ENCODE measurements at places on chromosomes 13 and 19. TPM values are rescaled to one million over a fixed set of nuclear protein-coding genes. Genes with fewer than 3 reads are reported as not detected.

Gene NBEA
- 0.39 TPM for total RNA-seq

DNA sequence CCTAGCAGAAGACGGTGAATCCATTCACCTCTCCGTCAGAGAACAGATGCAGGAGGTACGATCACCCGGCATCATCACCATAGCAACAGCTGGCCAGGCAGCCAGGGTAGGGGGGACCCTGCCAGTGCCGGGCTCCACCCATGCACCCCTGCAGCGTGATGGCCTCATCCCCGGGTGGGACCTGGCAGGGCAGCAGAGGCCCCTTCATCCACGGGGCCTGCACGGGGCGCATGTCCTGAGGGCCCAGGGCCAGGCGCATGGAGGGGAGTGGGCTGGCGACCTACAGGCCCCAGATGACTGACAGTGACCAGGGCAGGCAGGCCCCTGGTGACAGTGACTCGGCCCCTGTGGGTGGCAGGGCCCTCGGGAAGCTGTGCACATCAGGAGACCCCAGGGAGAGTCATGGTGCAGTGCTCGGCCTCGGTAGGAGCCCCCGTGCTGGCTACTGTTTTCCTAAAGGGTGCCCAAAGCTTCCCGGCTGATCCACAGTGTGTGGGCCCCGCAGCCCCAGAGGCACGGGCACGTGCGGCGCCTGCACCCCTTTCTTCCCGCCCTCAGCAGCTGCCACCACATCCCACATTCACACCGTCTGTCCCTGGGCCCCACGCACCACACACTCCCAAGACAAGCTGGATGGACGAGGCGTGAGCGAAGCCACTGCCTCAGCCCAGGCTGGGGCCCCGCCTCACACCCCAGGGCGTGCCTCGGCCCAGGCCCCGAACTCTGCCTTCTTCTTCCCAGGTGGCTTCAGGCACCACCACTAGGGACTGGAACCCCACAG lies 4.8 kb downstream of the RNF126 start:
- no peak overlapping the region for H3K4me3 ChIP-seq
- no peak overlapping the region for H3K27ac ChIP-seq
- peaks cover 33% of the 10 kb centered on the region for H3K36me3 ChIP-seq
- DNase-seq: no peak
- peaks cover 51% of the 10 kb centered on the region for H3K4me1 ChIP-seq
- no peaks in the 10 kb centered on the region for H3K27me3 ChIP-seq

DNA sequence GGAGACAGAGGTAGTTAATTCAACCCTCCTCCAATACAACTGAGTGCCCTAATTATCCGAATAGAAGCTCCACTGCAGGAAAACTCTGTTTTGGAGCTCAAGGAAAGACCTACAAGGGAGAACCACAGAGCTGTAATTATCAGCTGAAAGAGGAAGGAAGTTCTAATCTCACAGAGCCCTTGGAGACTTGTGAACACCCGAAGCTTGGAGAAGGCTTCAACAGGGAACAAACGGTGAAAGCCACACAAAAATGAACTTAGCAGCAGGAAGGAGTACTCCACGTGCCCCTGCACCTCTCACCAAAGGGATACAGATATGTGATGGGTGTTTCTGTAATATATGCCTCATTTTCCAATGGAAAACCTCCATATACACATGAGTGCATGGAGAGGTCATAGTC lies 61.1 kb downstream of the IRS2 start:
- no peak for DNase-seq
- H3K4me3 ChIP-seq: no peak overlapping the region
- H3K36me3 ChIP-seq: no peaks in the 10 kb centered on the region
- no peak overlapping the region for H3K27ac ChIP-seq
- no peaks in the 10 kb centered on the region for H3K4me1 ChIP-seq

DNA sequence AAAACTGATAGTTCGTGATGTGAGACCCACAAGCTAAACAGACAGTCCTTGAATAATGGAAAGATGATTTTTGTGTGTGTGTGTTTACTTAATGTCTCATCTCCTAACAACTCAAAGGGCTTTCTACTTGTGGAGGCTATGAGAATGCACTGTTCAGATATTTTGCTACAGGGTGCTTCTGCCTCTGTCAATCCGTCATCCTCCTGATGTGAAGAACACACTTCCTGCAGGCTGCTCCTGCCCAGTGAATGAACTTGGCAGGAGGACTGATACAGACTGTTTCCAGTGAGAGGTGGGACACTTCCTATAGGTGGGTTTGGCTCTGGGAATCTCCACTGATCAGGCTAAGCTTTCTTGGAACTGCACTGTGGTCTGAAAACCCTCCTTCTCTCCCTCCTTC lies 168.4 kb upstream of the STARD13 start:
- no peaks in the 10 kb centered on the region for H3K27me3 ChIP-seq
- DNase-seq: no peak
- no peak overlapping the region for H3K4me3 ChIP-seq
- no peaks in the 10 kb centered on the region for H3K4me1 ChIP-seq
- H3K27ac ChIP-seq: no peak overlapping the region

DNA sequence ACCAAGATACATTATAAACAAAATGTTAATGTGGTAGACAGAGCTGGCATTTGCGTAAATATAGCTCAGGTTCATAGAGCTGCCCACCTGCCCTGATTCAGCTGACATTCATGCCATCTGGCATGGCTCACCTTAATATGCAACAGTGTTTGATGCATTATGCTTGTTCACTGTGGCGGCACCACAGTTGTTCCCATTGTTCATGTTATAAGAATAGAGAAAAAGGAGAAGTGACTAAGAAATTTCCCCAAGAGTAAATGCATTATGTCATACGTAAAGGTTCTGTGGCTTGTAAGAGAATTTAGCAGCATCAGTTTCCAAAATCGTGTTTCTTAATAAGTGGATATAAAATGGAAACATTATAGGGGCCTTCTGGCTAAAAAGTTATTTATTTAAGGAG lies 4.5 kb downstream of the CCNA1 start:
- peaks cover 24% of the 10 kb centered on the region for H3K27me3 ChIP-seq
- no peak overlapping the region for H3K4me3 ChIP-seq
- H3K4me1 ChIP-seq: peaks cover 16% of the 10 kb centered on the region
- DNase-seq: no peak

DNA sequence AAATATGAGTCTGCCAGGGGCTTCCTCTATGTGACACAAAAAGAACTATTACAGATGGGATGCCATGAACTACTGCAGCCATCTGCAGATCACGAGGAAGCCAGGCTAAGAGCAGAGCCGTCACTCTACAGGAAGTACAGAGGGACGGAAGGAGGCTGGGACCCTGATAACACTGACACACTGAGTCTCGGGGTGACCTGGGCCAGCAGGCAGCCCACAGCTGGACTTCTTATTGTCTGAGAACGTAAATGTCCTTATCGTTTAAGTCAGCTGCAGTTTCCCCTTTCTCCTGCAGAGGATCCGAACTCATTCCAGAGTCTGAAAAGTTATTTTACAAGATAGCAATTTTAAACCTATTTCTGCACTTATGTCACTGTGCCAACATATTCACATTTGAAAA lies 20.7 kb downstream of the PARP4 start:
- no peak for DNase-seq
- H3K27ac ChIP-seq: no peak overlapping the region
- H3K27me3 ChIP-seq: no peaks in the 10 kb centered on the region
- H3K4me1 ChIP-seq: no peaks in the 10 kb centered on the region

DNA sequence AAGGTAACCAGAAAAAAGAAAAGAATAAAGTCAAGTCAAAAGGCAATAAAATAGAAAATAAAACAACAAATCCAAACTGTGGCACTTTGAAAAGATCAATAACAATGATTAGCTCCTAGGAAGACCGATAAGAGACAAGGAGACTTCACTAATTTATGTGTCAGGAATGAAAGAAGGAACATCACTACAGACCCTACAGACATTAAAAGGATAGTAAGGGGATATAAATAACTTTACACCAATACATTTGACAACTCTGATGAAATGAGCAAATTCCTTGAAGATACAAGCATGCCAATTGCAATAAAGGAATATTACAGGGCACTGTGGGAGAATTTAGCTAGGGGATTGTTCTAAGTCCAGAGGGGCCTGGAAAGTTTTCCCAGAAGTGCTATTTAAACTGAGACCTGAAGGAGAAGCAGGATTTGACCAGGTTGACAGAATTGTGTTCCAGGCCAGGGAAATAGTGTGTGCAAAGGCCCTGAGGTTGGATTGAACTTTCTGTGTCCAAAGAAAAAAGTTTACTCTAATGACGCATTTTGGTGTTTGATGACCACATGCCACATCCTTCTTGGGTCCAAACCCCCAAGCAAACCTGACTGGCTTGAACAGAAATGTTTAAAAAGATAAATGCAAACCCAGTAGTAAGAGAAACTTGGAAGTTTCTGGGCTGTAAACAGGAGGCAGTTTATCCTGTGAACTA lies 1.6 kb upstream of the C19orf38 start:
- no peak for DNase-seq
- H3K4me3 ChIP-seq: no peak overlapping the region
- peaks cover 5% of the 10 kb centered on the region for H3K36me3 ChIP-seq
- peaks cover 6% of the 10 kb centered on the region for H3K4me1 ChIP-seq
- no peaks in the 10 kb centered on the region for H3K27me3 ChIP-seq
- no peak overlapping the region for H3K27ac ChIP-seq

Gene PCDH9
- total RNA-seq: 0.21 TPM

DNA sequence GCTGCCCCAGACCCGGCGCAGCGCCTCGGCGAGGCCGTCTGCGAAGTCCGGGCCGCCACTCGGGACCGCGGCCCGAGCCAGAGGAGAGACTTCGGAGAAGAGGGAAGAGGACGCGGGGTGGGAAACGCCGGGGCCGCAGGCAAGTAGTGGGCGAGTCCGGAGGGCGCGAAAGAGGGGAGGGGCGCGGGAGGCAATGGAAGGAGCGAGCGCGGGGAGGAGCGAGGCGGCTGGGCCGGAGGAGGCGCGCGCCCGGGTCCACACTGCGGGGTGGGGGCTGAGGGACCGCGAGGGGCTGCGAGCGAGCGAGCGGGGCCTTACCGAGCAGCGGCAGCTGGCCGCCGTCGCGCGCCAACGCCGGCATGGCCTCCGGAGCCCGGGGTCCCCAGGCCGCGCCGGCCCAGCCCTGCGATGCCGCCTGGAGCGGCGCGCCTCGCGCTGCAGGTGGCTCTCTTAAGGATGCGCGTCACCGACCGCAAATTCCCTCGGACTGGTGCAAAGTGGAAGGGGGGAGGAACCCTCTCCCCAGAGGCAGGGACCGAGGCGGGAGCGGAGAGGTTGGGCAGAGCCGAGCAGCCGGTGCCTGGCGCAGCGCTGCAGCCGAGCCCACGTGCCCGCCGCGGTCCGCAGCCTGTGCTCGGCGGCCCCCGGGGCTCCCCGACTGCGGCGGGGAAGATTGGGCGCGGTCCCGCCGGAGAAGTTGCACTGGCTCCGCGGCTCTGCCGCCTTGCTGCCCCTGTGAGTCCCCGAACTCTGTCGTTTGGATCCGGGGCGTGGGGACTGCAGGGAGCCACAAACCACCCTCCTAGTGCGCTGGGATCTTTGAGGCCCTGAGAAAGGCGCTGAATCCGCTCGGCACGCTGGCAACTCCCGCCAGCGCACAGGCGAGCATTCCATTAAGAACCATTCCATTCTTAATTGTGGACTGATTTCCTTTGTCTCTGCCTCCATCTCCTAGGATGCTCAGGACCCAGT lies at the start of gene FLT3:
FLT3 (minus strand) TSS at position 427 of the 972 bp plus-strand sequence; CDS start at position 361, 66 bp downstream.
- H3K27me3 ChIP-seq: peaks cover 43% of the 10 kb centered on the region
- H3K4me1 ChIP-seq: peaks cover 8% of the 10 kb centered on the region

DNA sequence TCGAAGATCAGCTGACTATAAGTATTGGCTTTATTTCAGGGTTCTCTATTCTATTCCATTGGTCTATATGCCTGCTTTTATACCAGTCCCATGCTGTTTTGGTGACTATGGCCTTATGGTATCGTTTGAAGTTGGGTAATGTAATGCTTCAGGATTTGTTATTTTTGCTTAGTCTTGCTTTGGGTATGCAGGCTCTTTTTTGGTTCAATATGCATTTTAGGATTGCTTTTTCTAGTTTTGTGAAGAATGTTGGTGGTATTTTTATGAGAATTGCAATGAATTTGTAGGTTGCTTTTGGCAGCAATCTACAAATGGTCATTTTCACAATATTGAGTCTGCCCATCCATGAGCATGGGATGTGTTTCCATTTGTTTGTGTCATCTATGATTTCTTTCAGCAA lies 951.9 kb upstream of the SLITRK1 start:
- H3K27ac ChIP-seq: no peak overlapping the region
- H3K27me3 ChIP-seq: no peaks in the 10 kb centered on the region
- H3K4me3 ChIP-seq: no peak overlapping the region
- DNase-seq: no peak

Gene OR10H1
- total RNA-seq: not detected

GRCh38 chr19:52214241-52214640 lies 24.4 kb downstream of the PPP2R1A start:
- peaks cover 68% of the 10 kb centered on the region for H3K36me3 ChIP-seq
- no peak overlapping the region for H3K4me3 ChIP-seq
- DNase-seq: no peak
- no peaks in the 10 kb centered on the region for H3K4me1 ChIP-seq

- H3K27me3 ChIP-seq: no peaks in the 10 kb centered on the region
- no peak overlapping the region for H3K4me3 ChIP-seq
- H3K27ac ChIP-seq: no peak overlapping the region
- H3K36me3 ChIP-seq: no peaks in the 10 kb centered on the region
- DNase-seq: peak; percentile 92
- no peaks in the 10 kb centered on the region for H3K4me1 ChIP-seq
These were observed 12.4 kb downstream of the TMEM143 start for GRCh38 chr19:48351341-48351752.

DNA sequence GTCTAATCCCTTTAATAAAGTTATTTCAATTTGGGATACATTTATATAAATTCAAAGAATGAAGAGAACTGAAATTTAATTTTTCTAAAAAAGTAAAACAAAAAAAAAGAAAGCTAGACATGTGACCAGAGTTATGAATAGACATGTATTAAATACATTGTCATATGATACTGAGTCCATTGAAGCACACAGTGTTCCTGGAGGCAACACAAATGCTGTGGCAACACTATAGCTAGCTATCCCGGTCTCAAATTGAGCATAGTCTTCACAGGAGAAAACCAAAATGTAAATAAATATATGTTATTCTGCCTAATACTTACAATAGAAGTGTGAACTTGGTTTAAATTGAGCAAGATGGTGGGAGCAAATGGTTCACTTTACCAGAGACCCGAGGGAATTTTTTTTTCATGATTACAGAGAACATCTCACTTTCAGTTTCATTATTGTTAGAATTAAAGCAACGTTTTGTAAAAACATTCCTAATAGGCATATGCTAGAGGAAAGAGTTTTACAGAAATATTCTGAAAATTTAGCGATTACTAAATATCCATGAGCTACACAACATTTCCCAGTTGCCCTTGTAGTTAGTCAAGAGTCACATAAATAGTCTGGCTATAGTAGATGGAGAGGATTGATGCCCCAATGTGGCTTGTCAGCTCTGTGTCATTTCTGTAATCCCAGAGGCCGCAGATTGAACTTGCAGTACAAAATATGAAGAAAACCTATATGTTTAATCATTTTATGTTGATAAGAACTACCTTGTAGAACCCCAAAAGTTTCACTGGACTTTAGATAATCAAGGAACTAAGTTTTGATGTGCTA lies 775.7 kb upstream of the SPRY2 start:
- DNase-seq: no peak
- no peaks in the 10 kb centered on the region for H3K36me3 ChIP-seq
- H3K4me1 ChIP-seq: no peaks in the 10 kb centered on the region
- no peak overlapping the region for H3K4me3 ChIP-seq

Gene ZNF439
- total RNA-seq: 11.4 TPM

Measured in activated CD4-positive, alpha-beta T cell treated with anti-CD3 and anti-CD28 coated beads for 36 hours (primary cell).